ENCODE measurements at places on chromosomes 4 and X.

DNA sequence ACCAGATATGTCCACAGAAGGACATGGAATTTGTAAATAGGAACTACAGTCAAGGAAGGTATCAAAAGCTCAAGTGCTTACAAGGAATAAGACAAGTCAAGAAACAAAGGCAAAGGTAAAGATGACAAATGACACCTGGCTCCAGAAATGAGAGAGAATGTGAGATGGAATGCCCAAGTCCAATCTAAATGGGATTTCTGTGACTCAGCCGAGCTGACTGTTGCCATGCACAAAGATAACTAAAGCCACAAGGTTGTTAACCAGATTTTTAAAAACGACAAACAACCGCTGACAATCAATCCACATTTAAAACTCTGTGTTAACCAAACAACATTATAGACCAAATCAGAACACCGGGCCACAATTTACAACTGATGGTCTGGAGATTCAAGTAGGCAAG is 1.1 kb downstream of the NFXL1 start:
- peak; percentile 6 for DNase-seq

DNA sequence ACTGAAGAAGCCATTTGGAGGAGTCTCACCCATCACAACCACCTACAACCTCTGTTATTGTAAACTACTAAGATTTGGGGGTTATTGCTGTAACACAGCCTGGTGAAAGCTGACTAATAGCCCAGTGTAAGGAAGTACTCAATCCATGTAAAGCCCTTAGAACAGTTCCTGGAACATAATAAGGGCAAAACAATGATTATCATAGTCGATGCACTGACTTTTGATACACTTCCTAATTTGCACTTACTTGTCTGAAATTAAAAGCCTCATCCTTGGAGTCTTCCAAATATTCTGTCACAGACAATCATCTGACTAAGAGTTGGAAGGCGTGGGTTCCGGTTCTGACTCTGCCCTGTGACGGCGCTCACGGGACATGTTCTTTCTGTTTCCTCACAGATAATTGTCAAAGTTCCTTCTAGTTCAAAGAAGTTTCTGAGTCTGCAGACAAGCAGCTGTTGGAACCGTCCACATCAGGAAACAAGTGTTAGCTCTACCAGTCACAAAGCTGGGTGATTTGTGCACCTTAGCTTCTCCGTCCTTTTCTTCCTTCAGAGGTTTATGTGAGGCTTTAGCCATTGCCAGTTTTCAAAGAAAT is 33.4 kb upstream of the RASGEF1B start:
- DNase-seq: peak; percentile 45

DNA sequence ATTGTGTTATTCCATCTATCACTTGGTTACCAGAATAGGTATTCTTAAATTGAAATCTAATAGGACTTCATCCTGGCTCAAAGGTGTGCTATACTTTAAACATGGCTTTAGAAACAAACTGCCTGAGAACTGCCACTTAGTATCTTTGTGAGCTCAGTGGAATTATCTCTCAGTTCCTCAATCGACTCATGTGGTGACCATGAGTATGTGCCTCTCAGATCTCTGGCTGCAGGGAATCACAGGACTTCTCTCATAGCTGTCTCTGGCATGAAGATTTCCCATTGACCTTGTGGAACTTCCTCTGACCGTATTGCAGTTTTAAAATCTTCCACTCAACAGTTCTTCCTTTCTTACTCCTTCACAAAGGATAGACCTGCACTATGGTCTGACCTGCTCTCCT is 681.9 kb upstream of the BOD1L1 start:
- no peak for DNase-seq

DNA sequence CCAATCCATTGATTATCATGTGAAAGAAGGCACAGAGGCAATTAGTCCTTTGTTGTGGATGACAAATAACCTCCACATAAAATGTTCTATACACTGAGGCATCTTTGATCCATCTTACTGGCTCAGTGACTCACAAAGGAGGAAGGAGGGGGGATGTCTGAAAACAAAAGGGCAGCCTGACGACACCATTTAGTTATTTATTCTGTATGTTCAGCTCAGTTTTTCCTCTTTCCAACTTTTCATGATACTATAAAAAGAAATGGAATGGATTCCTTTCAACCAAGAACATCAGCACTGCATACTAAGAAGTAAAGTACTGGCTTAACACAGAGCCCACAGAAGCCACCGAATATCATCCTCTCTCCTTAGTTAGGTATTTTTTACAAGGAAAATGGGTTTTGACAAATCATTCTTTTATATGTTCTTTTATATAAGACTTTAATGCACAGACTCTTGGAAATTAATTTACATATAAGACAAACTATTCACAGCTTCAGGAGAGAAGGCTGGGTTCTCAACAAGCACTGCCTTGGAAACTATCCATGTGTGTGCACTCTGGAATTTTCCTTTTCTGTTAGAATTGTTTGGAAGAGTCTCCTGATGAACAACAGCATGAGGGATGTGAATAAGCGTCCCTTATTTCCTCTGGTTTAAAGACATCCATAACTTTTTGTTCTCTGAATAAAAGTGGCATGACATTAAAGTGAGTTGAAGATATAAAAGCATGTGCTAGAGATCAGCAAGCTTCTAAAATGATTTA is 135.6 kb downstream of the TSPAN5 start:
- no peak for DNase-seq

DNA sequence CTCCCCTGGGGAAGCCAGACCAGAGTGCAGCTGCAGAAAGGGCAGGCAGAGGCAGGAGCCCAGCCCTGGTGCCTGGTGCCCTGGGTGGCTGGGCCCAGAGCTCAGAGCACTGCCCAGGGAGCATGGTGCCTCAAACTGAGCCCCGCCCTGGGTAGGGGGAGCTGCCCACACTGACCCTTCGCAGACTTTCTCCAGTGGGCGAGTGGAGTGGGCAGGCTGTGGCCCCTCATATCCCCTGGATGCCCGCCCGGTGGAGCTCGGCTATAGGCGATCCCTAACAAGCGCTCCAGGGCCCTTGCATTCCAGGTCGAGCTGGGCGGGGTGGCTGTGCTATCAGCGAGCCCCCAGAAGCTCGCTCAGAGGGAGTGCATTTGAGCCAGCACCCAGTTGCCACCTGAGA is 17.1 kb upstream of the ADRA2C start:
- no peak for DNase-seq

DNA sequence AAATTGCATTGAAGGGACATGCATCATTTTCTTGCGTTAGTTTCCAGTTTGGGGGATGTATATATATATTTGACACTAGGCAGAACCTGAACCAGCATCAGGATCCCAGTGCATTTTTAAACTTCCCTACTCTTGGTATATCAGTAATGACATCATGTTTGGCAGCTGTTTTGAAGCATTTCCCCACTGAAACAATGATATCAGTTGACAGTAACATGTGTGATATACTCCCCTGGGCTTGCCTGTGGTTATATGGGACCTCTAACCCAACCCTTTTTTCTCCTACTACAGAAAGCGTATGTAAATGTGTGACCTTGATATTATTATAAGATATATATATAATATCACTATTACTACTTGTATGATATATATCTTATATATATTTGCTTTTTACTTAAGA is 225.9 kb upstream of the CASK start:
- DNase-seq: no peak

- no peak for DNase-seq
These were observed 54.4 kb downstream of the FAT1 start for GRCh38 chr4:186669159-186669731.
